ENCODE measurements at places on chromosomes 1 and 21.

DNA sequence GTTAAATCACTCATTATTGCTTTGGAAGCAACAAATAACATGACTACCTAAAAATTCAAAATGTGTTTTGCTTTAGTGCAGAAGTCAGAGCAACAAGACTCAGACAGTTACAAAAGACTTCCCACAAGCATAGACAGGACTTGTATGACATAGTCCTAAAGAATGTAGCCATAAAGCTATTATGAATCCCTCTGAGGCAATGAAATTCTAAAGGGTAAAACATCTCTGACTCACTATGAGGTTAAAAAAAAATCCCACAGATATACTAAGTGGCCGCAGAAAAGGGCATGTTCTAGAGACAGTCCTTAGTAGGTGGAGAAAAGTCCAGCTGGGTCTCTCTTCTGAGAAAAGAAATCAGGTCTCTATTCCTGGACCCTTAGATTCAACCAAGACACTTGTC, 4.9 kb downstream of the PRKAB2 start:
- no peak for DNase-seq

DNA sequence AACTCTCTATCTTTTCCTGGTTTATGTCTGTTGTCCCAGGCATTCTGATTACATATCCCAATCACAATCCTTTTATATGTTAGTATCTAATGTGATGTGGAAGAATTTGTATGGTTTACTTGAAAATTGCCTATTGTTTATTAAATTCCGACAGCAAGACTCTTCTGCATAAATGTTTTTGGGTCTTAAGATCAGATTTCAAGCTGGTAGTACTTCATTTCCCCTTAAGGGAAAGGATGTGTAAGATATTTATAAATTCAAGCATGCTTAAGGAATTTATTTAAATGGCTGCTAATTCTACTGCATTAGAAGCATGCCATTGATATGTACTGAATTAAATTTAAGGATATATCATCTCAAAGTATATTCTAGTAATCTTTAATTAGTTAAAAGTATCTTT, 20.4 kb upstream of the GPR88 start:
- DNase-seq = no peak

DNA sequence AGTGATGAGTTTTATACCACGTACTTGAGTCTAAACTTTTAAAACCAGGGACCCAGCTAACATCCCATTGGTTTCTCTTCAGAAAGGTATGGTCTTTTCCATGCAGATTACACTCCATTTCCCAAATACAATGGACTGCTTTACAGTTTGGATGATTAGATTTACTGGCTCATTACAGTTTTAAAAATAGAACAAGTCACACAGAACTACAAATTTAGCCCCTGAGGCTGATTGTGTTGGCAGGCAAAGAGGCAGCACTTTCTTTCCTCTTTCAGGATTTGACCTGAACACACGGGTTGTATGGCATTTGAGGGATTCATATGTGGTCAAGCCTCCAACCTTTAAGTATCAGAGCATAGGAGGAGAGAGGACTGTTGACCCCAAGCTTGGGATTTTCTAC, 21.8 kb upstream of the VTCN1 start:
- DNase-seq = no peak

- no peak for DNase-seq
These were observed 42.4 kb downstream of the MEF2D start for GRCh38 chr1:156458181-156458503.

DNA sequence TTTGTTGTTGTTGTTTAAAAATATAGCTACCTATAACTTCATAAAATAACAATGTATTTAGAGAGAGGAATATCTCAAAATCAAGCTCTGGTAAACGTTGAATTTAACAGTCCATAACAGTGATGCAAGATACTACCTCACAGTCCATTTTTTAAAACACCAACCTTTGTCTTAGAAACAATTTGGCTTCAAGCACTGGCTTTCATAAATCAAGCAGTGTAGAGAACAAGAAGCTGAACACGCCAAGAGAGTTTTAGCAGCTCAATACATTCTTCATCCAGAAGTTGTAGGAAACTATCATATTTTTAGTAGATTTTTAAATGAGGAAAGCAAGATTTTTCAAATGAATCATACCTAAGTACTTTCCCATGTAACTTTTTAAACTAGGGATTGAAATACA, 334.3 kb upstream of the ADAMTS5 start:
- DNase-seq = no peak

Measured in CD4-positive, alpha-beta T cell treated with Interleukin-6 for 4 hours (primary cell).